ENCODE measurements at places on chromosomes 7 and 10.

GRCh38 chr10:74889662-74889998 is 63.2 kb downstream of the KAT6B start:
- no peak for DNase-seq

DNA sequence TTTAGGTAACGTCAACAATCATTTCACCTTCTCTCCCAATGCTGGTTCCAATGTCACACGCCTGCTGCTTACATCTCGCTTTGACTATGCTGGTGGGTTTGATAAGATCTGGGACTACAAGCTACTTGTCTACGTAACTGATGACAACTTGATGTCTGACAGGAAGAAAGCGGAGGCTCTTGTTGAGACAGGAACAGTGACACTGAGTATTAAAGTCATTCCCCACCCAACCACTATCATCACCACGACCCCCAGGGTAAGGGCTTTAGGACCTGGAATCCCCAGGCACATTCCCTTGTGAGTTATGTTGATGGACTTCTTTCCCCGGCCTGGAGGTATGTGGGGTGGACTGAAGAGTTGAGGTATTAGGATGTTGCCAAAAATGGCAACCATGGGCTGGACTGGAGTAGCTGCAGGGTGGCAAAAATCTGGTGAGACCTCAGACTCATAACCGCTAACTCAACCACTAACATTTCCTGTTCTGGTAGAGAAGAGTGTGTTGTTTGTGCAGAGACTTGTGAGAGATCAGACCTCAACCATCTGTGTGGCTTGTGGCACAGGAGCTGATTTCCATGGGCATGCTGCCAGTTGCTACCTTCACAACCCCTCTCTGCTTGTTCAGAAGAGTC is 59.2 kb downstream of the CDHR3 start:
- peak; percentile 72 for DNase-seq

DNA sequence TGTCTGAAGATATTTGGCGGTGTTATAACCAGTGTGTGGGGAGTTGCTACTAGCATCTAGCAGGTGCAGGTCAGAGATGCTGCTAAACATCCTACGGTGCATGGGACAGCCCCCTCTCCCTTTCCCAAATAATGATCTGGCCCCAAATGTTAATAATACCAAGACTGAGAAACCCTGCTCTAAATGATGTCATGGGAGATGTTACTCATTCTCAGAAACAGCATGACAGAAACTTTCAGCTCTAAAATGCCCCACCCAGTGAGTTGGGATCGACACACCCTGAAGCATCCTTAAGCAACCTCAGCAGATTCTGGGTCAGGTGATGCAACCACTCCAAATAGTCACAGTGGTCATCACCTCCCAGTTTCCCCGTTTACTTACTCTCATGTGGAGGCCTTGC is 108.8 kb upstream of the MPP7 start:
- no peak for DNase-seq

DNA sequence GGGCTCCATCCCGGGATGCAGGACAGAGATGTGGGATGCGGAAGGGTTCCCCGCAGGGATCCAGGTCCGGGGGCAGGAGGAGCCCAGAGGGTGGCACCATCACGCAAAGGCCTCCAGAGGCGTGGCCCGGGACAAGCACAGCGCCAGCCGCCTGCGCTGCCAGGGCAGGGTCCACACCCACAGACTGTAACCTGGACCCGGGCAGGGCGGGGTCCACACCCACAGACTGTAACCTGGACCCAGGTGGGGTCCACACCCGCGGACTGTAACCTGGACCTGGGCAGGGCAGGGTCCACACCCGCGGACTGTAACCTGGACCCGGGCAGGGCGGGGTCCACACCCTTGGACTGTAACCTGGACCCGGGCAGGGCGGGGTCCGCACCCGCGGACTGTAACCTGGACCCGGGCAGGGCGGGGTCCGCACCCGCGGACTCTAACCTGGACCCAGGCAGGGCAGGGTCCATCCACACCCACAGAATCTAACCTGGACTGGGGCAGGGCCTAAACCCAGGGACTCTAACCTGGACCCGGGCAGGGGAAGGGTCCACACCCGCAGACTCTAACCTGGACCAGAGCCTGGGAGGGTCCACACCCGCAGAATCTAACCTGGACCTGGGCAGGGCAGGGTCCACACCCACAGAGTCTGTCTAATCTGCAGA is 37.5 kb upstream of the SUN1 start:
- no peak for DNase-seq

GRCh38 chr7:83469491-83469890 is 179.4 kb downstream of the SEMA3E start:
- DNase-seq, result peak; percentile 8

DNA sequence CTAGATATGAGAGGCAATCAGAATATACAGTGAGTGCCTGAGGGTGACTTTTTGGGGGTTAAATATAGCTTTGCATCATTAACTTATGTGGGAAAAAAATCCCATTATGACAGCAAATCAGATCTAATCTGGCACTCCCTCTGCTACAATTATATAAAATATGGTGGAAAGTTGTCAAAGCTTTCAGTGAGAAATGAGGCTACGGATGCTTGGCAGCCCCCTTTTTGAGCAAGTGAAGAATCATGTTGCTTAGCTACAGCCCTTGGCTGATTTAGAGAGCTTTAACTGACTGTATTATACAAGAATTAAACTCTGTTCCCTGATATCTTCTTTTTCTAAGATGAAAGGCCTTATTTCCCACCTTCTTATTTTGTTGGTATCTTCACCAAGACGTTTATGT is 57.4 kb downstream of the GPR158 start:
- no peak for DNase-seq

- DNase-seq, result no peak
Observed at GRCh38 chr7:150860978-150861295, 8.6 kb downstream of the AOC1 start.

GRCh38 chr10:92801978-92802872 is 46.1 kb upstream of the EXOC6 start:
- no peak for DNase-seq

DNA sequence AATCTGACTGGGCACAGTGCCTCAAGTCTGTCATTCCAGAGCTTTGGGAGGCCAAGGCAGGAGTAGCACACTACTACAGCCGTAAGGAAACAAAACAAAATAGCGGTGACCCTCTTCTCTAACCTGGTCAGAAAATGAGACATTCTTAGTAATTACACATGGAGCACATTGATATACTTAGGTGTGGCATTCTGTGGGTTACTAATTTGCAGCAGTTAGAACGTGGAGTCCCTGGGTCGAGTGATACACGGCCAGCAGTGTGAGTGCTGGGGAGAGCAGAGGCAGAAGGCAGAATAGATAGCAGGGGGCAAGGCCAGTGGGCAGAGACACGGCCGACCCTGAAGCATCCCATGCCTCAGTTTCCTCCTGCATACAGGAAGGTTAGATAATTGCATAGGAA is 28.9 kb upstream of the SFMBT2 start:
- DNase-seq, result no peak

DNA sequence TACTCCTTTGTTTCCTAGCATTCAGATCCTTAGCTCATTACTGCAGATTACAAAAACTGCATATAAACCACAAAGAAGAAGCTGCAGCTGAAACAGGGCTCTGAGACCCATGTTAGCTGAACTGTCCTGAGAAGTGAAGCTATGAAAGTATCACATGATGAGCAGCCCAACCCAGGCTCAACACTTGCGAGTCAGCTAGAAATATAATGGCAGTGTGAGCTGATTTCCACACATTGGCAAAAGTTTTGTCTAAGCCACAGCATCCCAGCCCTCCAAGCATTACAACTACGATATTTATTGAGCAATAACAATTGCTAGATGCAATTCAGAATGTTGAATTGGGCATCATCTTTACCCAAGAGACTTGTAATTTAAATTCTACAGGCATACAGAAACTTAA is 34.5 kb upstream of the SKAP2 start:
- DNase-seq, result no peak

DNA sequence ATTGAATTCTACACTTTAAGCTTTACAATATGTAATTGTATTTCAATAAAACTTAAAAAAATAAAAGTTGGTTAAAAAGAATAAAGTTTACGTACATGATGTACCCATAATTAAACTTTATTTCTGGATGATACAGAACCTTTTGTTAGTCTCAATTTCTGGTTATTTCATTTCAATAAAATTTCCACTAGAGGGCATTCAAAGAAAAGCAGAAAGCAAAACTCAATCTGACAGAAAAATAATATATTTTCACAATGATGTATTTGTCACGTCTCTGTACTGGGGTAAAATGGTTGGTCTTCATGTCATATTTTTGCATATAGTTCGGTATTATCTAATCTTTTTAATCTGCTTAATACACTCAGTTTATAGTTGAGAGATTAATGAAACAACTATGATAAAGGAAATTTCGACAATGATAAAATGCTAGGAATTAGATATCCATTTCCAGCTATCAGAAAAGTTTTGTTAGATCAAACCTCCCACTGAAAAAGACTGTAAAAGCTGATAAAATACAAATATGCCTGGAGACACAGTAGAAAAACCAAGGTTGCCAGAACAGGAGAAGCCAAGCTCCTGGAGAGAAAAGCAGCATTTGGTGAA is 27.4 kb downstream of the ASZ1 start:
- DNase-seq, result no peak

DNA sequence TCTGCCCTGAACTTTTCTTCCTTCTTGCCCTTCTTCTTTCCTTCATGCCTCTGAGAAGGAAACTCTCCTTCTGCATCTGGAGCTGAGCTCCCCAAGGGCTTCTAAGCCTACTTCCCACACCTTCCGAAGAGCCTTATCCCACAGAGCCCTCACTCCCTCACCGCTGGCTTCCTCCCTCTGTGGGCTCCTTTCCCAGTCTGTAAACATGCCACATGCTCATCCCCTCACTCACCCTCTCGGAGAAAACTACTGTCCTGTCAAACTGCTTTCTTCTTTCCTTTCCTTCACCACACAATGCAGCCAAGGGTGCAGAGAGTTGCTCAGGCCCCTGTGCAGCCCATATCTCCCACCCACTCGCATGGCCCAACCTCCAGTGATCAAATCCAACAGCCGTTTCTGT is 18.1 kb downstream of the ANKRD16 start:
- DNase-seq, result no peak

DNA sequence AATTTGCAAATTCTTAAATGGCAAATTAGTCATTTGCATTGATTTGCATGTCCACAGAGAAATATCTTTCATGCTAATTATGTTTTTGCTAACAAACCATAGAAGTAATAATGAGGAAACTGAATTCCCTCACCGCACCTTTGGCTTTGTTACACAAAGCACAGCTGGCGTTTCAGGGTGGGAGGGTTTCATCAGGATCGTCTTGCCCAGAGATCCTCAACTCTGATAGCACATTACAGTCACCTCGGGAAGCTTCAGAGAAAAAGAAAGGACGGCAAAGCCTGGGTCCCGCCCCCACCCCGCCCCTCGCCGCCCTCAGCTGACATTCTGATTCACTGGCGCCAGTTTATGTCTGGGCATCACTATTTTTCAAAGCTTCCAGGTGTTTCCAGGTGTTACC is 119.4 kb downstream of the PTPRN2 start:
- DNase-seq, result no peak

DNA sequence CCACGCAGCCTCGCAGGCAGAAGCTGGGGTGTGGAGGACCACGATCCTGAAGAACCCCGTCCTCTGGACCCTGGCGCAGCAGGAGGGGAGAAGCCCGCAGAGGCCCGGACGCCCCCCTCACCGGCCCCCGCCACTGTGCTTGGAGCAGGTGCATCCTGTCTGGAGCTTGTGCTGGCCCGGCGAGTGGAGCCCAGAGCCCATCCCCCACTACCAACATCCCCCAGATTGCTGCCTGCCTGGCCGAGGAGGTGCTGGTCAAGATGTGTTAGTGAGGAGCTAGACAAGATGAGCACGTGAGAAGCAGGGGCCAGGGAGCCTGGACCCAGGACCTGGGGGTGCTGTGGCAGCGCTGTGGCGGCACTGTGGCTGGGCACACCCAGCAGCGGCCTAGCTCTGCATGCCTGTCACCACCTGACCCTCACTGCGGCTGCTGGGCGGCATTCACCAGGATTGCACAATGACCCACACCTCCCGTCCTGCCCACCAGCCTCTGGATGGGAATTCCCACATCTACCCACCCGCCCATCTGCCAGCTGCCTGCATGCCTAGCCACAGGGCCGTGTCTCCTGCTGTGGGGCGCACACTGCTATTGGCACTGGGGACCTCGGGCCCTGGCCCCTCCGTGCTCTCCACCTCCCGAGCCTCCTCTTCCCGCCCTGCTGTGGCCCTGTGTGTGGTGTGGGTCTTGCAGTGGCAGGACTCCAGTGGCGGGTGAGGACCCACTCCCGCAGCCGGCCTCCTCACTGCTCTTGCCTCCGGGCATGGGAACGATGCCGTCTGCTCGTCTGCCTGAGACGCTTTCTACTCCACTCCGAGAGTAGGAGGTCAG is 11.8 kb downstream of the GPR146 start:
- DNase-seq, result no peak

DNA sequence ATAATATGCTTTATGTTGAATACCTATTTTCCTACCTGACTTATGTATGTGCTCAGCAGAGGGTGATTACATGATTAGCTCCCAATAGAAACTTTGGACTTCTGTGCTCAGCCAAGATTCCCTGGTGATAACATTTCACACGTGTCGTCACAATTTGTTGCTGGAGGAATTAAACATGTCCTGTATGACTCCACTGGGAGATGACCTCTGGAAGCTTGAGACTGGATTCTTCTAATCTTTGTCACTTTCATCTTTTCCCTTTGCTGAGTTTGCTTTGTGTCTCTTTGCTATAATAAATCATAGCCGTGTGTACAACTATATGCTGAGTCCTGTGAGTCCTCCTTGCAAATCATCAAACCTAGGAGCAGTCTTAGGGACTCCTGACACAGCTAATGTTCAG is 120.9 kb upstream of the LRRTM3 start:
- DNase-seq, result no peak

DNA sequence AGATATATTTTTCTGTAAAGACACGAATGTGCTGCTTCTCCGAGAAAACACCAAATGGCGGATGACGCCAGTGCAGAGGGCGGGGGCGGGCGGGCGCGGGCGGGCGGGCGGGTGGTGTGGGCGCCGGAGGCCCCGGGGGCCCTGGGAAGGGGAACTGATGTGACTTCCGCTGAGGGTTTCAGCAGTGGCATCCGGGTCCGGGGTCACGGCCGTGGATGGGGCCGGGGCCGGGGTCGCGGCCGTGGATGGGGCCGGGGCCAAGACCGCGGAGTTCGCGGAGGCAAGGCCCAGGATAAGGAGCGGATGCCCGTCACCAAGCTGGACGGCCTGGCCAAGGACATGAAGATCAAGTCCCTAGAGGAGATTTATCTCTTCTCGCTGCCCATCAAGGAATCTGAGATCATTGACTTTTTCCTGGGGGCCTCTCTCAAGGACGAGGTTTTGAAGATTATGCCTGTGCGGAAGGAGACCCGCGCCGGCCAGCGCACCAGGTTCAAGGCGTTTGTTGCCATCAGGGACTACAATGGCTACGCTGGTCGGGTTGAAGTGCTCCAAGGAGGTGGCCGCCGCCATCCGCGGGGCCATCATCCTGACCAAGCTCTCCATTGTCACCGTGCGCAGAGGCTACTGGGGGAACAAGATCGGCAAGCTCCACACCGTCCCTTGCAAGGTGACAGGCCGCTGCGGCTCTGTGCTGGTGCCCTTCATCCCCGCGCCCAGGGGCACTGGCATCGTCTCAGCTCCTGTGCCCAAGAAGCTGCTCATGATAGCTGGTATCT is 20.3 kb upstream of the IGF2BP3 start:
- DNase-seq, result peak; percentile 66

- DNase-seq, result no peak
Observed at GRCh38 chr7:129751916-129752315, 140.4 kb downstream of the NRF1 start.

- DNase-seq, result no peak
Observed at GRCh38 chr10:100138921-100139496, 46.8 kb downstream of the ERLIN1 start.

GRCh38 chr10:78320506-78320905 is 286.8 kb downstream of the RPS24 start:
- no peak for DNase-seq
